ENCODE measurements at places on chromosomes 6 and 20.

GRCh38 chr6:37858363-37858762 lies 38.8 kb downstream of the ZFAND3 start:
- no peak for DNase-seq

DNA sequence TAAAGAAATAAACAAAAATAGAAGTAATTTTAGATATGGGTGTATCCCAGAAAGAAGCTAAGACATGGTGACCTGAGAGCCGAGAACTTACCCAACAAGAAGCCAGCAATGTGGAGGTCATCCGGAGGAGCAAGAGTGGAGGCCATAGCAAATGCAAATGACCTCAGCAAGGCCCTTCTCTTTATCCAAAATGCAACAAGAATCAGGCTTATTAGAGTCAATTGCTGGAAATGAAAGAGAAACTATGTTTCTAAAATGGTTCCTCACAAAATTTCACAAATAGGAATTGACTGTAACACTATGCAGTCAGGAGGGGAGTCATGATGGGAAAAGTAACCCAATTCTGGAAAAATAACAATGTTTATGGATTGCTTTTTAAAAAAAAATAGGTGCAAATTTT lies 90.4 kb downstream of the TNFAIP3 start:
- DNase-seq = no peak

GRCh38 chr6:121516331-121516730 lies 80.9 kb downstream of the GJA1 start:
- no peak for DNase-seq

- DNase-seq = no peak
These were observed 99.9 kb downstream of the DTNBP1 start for GRCh38 chr6:15562977-15563376.

- no peak for DNase-seq
These were observed 6.2 kb upstream of the RBCK1 start for GRCh38 chr20:401682-402495.

- DNase-seq = peak; percentile 55
These were observed 33.0 kb upstream of the FILIP1 start for GRCh38 chr6:75526502-75527127.

DNA sequence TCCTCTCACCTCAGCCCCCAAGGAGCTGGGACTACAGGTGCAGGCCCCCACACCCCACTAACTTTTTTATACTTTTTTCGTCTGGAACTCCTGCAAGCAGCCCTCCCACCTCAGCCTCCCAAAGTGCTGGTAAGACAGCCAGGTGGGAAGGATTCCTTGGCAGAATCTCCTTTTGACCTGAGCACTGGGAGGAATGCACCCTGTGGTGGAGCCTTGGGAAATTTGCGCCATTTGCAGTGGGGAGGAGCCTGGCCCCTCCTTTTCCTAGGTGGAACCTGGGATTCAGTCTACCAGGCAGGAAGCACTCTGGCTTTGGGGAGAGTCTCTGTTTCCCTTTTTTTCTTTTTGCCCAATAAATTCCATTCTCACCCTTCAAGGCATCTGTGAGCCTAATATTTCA lies 2.3 kb upstream of the RNGTT start:
- DNase-seq = no peak

DNA sequence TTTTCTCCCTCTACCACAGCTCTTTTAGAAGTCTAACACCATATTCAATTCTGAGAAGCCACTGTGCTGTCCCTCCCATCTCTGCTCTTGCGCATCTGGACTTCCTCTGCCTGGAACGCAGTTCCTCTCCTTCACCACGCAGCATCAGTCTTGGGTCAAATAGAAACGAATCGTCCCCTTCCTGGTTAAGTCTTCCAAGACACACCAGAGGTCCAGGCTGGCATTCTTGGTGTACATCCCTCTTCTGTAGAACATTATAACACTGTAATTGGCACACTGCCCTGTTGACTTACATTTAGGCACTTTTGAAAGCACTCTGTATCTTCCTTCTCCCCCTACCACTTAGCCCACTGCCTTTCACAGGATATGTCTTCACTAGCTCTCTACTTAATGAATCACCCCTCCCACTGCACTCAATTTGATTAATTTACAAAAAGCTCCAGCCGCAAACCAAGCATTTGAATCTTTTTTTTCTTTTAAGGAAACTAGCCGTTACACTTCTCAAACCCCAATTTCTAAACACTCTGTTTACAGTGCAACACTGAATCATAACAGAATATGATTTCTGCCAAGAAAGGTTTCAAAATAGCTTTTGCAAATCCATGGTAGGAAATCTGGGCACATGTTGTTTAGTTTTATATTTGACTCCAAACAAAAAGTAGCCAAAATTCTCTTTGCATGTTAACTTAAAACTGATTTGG lies 140.8 kb upstream of the CARMIL1 start:
- DNase-seq = peak; percentile 75

- DNase-seq = peak; percentile 97
These were observed 52.0 kb downstream of the RPP21 start for GRCh38 chr6:30396833-30397479.

- no peak for DNase-seq
These were observed 84.4 kb downstream of the B3GAT2 start for GRCh38 chr6:70872469-70872868.

DNA sequence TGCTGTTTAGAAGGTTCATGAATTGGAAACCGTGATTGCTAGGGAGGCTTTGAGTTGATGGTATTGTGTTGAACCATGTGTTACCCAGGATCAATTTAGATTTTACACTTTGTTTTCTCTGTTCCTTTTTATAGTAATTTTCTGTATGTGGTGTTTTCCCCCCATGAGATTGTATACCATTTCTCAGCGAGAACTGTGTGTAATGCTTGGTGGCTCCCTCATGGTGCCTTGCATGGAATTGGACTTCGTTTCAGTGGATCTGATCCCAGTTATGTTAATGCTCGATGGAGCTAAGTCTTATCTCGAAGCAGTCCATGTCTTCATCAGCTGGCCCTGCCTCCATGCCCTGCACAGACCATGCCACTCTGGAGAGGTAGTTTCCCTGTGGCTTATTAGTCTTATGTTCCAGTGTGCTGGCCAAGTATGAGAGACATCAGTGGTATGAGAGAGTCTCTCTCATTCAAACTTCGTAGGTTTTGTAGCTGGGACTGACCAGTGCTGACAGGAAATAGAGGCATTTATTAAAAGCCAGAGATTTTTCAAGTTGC lies 18.7 kb downstream of the PTPN1 start:
- no peak for DNase-seq

DNA sequence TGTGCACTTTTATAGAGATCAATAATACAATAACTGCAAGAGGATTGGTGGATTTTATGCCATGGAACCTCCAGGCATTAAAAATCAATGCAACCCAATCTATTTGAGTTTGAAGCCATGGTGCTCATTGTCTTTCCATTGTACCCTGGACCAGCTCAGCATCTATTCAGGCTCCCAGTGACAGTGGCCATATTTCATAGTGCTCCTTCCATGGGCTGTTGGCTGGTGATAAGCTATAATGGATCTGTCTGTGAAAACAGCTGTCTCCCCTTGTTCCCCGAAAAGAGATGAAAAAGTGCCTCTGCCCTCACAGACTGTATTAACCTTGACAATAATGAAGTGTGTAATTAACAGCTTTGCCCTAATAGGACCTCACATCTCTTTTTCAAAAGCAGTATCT lies 74.3 kb downstream of the LAMP5 start:
- DNase-seq = no peak

GRCh38 chr20:24736844-24737211 lies 212.2 kb upstream of the CST7 start:
- DNase-seq = no peak

DNA sequence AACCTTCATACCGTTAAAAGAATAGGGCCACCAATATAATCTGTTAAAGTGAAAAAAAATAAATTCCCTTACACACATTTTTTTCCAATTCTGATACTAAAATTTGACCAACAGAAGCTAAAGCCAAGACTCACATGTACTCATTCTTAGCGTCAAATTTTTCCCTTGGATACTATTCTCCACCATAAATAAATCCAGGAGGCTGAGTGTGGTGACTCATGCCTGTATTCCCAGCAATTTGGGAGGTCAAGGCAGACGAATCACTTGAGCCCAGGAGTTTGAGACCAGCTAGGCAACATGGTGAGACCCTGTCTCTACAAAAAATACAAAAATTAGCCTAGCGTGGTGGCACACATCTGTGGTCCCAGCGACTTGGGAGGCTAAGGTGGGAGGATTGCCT lies 43.9 kb downstream of the SCML4 start:
- DNase-seq = no peak

GRCh38 chr6:89270951-89271721 lies 44.0 kb downstream of the GABRR2 start:
- no peak for DNase-seq

GRCh38 chr20:53934421-53935343 lies 135.7 kb downstream of the BCAS1 start:
- no peak for DNase-seq

- no peak for DNase-seq
These were observed 48.5 kb downstream of the RPF2 start for GRCh38 chr6:111030008-111031007.

GRCh38 chr6:52399511-52400312 lies 20.4 kb upstream of the EFHC1 start:
- DNase-seq = peak; percentile 51

- DNase-seq = no peak
These were observed 318.0 kb downstream of the RFPL4B start for GRCh38 chr6:112665114-112665513.

DNA sequence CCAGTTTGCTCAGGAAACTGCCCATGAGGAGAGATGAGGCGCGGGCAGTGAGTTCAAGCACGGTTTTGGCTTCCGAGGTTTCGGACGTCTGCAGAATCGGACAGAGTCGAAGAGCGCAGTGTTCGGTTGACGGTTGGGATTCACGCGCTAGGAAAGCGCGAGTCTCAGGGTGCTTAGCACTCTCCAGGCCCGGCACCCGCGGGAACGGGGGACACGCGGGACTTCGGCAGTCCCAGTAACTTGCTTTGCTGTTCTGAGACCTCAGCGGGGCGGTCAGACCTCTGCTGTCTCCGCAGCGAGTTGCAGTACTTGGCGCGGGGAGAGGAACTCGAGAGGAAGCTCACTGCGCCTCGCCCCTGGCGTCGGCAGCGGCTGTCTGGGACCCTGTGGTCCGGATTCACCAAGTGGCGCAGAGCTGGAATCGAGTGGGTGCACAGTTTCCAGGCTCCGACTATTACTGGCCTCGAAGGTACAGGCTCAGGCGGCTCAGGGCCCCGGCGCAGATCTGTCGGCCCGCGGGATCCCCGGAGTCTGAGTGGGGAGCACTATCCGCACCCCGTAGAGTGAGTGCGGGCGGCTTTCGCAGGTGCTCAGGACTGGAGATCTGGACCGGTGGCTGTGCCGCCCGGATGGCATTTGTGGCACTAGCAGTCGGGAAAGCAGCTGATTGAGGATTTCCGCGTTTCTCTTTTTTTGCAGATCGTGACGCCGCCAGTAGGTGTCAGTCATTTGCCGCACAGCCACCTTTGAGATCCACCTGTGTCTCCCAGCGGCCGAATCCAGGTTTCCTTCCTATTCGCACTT lies at the start of gene POM121L2:
TSS of gene POM121L2 (minus strand) at position 128 of the 804 bp plus-strand sequence. CDS start at position 25, 103 bp downstream.
- peak; percentile 75 for DNase-seq

DNA sequence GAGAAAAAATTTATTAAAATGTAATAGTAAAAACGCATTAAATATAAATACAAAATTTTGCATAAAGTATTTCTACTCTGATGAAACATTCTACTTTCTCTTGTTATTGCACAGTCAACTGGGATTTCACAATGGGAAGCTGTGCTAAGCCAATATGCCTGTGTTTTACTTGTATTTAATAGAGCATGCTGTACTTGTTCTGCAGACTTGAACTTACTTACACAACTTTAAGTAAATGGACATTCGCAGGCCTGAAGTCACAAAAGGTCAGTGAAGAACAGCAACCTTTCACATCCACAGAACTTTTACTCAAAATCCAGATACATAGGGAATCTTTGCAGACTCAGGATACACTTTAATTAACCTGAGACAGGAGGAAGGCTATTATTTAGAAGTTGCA lies 409.5 kb downstream of the BTBD3 start:
- DNase-seq = no peak

Data from stimulated activated CD8-positive, alpha-beta memory T cell treated with anti-CD3 and anti-CD28 coated beads, Interleukin-4, amount 100 ng/mL, for 48 hours (primary cell).